ENCODE measurements at places on chromosomes 11 and 22.

GRCh38 chr22:39459681-39460080 is 2.9 kb downstream of the MGAT3 start:
- H3K4me3 ChIP-seq: no peak overlapping the region
- peaks cover 6% of the 10 kb centered on the region for H3K4me1 ChIP-seq
- DNase-seq: no peak
- no peaks in the 10 kb centered on the region for H3K36me3 ChIP-seq
- no peaks in the 10 kb centered on the region for H3K27me3 ChIP-seq

DNA sequence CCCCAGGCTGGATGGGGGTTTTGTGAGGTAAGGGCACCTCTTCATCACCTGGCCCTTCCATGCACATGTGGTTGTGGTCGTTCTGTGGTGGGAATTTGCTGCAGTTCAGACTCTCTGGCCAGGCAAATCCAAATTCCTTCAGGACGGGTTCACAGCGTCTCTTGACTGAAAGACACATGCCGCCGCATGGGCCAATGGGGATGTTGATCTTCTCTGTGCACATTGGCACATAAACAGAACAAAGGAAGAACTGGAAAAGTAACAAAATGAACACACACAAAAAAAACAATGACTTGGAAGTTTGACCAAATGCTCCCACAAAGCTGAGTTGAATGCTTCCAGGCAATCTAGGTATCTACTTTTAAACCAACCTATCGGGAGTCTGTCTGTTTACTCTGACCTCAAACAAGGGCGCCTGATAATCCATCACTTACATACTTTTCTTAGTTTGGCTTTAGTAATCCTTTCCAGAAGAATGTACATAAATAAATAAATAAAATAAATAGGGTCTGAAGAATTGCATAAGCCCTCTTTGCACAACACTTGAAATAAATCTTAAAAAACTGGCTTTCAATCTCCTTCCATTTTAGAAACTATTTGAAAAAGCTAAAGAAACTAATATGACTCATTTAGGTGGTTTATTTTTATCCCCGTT is 2.8 kb downstream of the FZD4 start:
- no peak overlapping the region for H3K27ac ChIP-seq
- H3K27me3 ChIP-seq: no peaks in the 10 kb centered on the region
- peaks cover 3% of the 10 kb centered on the region for H3K36me3 ChIP-seq

GRCh38 chr11:2987881-2988861 is 4.0 kb downstream of the NAP1L4 start:
- peaks cover 3% of the 10 kb centered on the region for H3K4me1 ChIP-seq
- H3K27me3 ChIP-seq: no peaks in the 10 kb centered on the region
- no peak for DNase-seq
- H3K4me3 ChIP-seq: no peak overlapping the region

- no peaks in the 10 kb centered on the region for H3K36me3 ChIP-seq
- no peaks in the 10 kb centered on the region for H3K27me3 ChIP-seq
- H3K27ac ChIP-seq: no peak overlapping the region
- DNase-seq: no peak
- no peak overlapping the region for H3K4me3 ChIP-seq
Measured at GRCh38 chr11:72551571-72551970, 117.2 kb upstream of the CLPB start.

GRCh38 chr11:1152316-1153104 is 5.2 kb upstream of the MUC5AC start:
- H3K4me1 ChIP-seq: no peaks in the 10 kb centered on the region
- no peaks in the 10 kb centered on the region for H3K36me3 ChIP-seq
- no peak for DNase-seq
- H3K27ac ChIP-seq: no peak overlapping the region
- no peaks in the 10 kb centered on the region for H3K27me3 ChIP-seq

- no peaks in the 10 kb centered on the region for H3K36me3 ChIP-seq
- no peaks in the 10 kb centered on the region for H3K27me3 ChIP-seq
- no peak overlapping the region for H3K27ac ChIP-seq
- no peak for DNase-seq
- H3K4me1 ChIP-seq: peaks cover 11% of the 10 kb centered on the region
Measured at GRCh38 chr11:61698173-61698948, 18.2 kb downstream of the DAGLA start.
